Stimulated activated CD8-positive, alpha-beta memory T cell treated with anti-CD3 and anti-CD28 coated beads, Interleukin-4, amount 100 ng/mL, for 1 hour (primary cell): ENCODE measurements at places on chromosomes 1 and 21.

DNA sequence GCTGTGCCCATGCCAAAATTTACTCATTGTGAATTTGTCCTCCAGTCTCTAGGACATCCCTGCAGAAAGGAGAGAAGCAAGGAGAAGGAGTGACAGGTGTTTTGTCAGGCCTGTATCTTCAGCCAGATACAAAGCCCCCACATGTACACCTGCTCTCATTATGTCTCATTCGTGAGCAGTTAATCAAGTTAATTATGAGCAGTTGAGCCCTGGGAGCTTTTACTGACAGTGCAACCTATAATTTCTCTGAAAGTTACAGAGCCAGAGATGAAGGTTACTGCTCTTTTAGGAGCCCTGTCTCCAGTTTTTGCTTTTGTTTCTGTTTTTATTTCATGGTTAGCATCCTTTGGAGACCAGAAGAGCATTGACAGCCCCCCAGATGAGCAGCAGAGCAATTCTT is 5.0 kb upstream of the ILDR2 start:
- no peak for DNase-seq

DNA sequence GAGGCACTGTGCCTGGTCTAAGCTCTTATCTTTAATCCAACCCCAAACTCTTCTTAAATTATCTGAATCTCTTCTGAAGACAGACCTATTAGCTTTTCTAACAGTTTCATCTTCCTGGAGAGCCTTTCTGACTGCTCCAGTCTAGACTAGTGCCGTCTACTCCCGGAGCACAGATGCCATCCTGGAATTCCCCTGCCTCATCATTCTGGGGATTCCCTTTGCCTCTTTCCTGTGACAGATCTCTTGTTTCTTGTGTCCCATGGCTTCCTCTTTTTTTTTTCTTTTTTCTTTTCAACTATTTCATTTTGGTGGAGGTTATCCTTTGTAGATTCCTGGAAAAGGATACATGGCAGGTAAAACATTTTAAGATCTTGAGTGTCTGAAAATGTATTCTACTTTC is 11.7 kb downstream of the SEMA4A start:
- DNase-seq, result no peak

DNA sequence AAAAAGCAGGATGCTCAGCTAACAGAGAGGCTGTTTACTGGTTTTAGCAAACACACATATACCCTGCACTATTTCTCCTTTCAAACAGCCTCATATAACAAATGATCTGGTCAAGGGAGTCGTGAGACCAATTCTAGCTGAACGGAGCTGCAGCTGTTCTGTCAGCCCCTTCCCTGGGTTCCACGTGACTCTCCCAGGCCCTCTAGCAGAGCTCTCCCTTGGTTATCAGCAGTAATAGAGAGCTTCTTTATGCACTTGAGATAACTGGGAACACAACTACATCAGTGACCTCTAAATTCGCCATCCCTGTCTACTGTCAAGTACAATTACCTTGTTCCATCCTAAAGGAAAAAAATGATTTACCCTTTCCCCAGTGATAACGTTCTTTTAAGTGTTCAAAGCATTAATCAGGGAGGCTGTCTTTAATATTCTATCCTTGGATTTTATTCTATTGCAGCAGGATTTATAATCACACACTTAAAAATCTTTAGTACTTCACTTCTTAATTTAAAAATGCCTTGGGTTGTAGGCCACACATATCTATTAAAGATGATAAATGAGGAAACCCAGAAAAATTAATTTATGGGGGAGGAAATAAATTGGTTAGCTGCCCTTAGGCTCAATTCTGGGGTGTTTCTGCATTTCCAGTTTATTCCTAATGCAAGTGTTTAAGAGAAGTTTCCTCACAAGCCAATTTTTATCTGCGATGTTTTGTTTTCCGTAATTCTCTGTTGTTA is 28.2 kb downstream of the PTGER3 start:
- DNase-seq, result no peak

DNA sequence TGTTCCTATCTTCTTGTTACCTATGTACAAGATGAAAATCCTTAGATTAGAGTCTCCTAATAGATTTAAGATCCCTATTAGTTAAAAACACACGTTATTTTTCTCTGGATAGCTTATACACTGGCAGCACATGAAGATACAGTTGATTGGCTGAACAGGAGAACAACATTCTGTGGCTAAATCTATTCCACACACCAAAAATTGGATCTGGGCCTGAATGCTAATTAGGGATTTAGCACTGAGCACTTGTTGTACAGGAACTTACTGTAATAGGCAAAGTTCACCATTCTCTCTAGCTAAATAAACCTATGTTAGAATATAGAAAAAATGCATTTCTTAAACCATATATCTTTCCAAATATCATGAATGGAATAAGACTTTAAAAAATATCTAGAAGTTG is 117.1 kb upstream of the PTGFR start:
- DNase-seq, result no peak

- DNase-seq, result no peak
Observed at GRCh38 chr1:176157995-176158394, 49.1 kb downstream of the COP1 start.

- no peak for DNase-seq
Observed at GRCh38 chr1:174572771-174573170, 125.0 kb downstream of the GPR52 start.

DNA sequence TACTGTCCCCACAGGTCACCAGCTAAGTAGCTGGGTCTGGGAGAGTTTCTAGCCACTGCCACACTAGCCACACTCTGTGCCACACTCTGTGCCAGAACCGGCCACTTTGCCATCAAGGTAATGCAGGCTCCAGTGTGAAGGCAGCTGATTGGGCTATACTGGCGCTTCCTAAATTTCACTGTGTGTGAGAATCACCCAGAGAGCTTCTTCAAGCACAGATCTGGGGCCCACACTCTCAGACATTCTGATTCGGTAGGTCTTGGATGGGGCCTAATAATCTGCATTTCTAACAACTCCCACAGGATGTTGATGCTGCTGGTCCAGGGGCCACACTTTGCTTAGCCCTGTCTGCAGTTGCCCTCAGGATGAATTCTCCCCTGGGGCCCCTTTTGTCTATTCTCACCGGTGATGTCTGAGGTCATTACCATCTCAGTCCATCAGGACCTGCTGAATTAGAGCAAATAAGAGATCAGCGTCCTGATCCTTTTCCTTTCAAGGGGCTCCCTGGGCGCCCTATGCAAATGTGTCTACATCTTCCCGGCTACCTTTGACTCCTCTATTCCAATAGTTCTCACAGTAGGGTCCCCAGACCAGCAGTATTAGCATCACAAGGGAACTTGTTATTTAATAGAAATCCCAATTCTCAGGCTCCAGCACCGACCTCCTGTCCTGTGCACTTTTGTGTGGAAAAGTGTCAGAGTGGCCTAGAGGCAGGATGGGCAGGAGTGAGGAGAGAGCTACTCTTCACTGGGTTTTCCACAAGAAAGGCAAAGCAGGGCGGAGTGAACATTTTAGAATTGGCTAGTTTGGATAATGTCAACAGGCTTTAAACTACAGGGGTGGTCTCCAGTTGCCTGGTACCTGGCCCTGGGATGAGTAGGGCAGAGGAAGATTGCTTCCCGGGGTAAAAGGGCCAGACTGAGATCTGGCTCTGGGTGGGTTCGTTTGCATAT is 24.7 kb upstream of the LRRN2 start:
- no peak for DNase-seq

DNA sequence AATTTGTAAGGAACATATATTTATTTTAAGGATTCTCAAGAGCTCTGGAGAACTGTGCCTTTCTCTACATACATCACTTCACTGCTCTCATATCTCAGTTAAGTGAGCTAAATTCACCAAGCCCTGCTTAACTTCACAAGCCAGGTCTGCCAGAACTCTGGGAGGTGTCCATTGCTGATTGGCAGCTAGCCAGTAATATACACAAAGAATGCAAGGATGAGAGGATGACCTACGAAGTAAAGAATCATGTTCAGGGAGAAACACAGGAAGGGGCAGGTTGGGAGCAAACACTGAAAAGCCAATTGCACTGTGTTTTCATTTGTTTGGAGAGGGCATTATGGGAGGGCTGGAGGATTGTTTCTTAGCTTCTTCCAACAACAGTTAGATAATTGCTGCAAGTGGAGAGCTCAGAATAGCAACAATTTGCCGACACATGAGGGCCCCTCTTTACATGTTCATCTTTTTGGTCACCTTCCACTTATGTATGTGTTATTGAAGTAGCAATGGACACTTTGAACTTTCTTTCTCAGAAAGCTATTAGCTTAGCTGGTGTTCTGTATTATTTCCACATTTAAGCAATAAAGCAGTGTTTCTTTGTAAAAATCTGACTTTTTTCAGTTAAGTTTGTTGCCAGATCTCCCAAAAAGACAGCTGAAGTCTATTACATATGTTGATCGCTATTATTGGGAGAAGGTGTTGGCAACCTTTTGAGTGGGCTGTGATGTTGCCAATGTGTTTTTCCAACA is 254.8 kb downstream of the LTN1 start:
- no peak for DNase-seq

DNA sequence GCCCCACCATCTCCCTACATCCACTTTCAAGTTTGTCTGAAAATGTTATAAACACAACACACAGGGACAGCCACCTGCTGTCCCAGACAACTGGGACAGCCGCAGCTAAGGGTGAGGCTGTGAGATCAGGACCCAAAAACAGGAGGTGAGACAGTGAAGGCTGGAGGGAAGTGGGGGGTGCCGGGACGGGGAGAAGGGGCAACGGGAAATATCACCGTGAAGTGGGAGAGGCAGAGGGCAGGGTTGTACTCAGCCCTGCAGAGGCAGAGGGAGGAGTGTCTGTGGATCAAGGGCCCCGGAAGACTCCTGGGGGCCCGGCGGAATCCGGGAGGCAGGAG is 114.4 kb downstream of the CASZ1 start:
- DNase-seq, result no peak

GRCh38 chr1:94047949-94048348 is 73.0 kb downstream of the ABCA4 start:
- no peak for DNase-seq

- DNase-seq, result no peak
Observed at GRCh38 chr1:42849944-42850343, 3.5 kb downstream of the ZNF691 start.

DNA sequence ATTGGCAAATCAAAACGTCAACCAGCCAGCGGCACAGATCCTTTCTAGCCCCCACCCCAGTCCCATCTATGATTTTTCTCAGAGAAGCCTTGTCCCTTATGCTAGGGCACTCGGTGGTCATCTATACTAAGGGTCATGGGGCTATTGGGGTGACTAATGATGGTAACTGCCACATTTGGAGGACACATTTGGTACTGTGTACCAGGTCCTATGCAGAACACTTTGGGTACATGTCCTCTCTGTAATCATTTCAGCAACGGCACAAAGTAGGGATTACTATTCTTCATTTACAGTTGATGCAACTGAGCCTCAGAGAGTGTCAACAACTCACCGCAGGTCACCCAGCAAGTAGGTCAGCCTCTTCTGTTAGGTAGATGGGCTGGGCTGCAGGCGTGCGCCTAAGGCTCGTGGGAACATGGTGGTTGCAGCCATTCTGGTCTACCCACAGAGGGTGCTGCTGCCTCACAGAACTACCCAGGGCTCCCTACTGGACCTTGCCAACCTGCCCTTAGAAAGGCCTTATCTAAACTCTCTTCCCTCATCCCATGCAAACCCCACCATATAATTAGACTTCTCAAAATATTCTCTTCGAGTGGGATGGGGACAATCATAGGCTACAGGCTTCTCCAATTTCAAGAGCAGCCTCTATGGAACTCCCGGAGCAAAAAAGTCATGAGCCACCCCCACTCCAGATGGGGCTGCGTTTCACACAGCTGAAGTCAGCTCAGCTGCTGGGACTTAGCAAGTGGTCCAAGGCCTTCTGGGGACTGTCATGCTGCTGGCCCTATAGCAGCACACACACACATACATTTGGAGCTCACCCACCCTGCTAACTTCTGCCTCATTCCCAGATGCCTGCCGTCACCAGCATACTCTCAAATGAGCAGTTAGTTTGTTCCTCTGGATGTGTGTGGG is 5.8 kb upstream of the SDHB start:
- no peak for DNase-seq

DNA sequence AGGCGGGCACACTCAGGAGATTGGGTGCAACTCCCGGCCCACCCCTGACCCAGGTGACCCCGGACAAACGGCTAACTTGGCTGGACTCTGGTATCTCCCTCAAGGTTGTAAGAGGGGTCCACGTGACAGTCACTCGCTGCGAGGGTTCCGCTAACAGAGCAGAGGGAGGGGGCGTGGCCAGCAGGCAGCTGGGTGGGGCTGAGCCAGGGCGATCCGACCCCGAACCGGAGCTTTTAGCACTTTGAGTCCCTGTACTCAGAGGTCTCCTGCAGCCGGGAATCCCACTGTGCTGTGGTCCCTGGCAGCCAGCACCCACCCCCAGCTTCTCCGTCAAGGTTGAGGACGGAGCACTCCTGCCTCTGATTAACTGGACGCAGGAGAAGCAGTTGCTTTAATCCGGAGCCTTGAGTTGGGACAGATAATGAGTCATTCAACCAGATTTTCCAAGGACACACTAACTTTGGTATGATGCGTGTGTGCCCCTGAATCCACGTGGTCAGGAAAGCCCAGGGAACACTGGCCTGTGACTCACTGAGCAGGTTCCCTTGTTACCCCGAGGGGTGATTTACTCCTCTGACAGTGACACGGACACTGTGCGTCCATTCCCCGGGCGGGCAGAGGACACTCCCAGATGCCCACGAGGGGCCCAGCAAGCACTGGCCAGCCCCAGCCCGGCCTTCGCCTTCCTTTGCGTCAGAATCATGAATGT is 16.8 kb downstream of the TRPM2 start:
- DNase-seq, result no peak

GRCh38 chr1:116904791-116905320 is 4.9 kb upstream of the PTGFRN start:
- DNase-seq, result no peak

GRCh38 chr1:155835548-155835947 is 21.5 kb downstream of the GON4L start:
- DNase-seq, result no peak

DNA sequence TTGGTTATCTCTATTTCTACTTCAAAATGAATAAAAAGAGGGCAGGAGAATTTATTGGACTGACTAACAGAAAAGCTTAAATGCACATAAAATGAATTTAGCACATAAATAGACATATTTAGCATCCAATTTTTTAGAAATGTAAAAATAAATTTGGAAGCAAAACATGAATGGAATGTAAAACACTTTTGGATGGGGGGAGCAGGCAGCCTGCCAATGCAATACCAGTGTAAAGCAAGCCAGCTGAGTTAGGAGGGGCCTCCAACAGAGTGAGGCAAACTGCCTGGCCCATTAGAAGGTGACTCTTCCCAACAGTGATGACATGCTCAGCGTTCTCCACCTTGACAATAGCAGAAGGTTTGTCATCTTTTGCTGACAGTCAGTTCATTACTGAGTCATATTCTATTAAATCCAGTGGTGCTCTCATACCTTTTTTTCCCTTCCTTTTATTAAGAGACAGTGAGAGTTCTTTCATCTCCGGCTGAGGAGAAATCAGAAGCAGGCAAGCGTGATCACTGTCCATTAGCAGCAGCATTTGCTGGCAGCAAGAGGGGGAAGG is 19.5 kb upstream of the EXO1 start:
- no peak for DNase-seq

- no peak for DNase-seq
Observed at GRCh38 chr1:86429122-86429725, 5.3 kb downstream of the CLCA2 start.

DNA sequence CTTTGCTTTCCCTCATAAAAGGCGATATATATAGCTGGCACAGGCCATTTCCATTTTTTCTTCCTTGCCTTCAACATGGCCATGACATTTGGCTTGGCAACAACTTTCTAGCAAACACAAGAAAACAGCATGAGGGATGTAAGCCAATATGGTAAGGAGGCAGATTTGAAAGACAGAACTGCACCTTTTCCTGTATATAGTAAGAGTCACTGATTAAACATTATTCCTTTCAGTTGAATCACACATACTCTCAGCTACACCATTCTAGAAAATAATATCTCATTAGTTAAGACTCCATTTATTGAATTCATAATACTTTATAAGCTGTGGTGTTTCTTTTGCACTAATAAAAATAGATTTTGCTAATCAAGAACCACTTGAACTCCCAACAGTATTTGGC is 9.5 kb downstream of the SIKE1 start:
- DNase-seq, result no peak
